Left lung (tissue), 14 donors: ENCODE measurements at places on chromosomes 1 and 21.
A peak's percentile ranks its signal among the peaks of the same experiment; 100 is the strongest.

- DNase-seq, result no peak
These were observed 2.2 kb upstream of the USP24 start for GRCh38 chr1:55217226-55217986.

- DNase-seq, result no peak
These were observed 3.7 kb downstream of the VANGL2 start for GRCh38 chr1:160404094-160404493.

DNA sequence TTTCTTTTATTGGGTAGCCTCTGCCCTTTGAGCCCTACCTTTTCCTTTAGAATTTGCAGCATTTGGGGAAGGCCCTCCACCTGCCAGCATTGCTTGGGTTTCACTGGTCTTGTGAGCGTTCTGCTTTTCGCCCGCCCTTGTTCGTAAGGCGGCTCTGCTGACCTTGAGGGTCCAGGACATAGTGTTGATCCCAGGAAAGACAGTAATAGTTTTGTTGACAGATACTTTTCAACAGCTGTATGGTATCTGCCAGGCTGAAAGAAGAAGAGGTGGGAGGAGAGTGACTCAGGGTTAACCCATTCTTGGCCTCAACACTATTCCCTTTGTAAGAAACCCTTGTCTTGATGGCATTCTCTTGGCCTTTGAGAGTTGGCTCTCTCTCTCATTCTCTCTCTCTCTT, 113.4 kb upstream of the SPAG17 start:
- peak; percentile 17 for DNase-seq

GRCh38 chr1:161119092-161119903, 1.4 kb downstream of the NIT1 start:
- peak; percentile 59 for DNase-seq

- no peak for DNase-seq
These were observed 135.2 kb upstream of the RUNX3 start for GRCh38 chr1:25065321-25065721.

GRCh38 chr1:68051475-68051874, 1.0 kb upstream of the DIRAS3 start:
- DNase-seq, result peak; percentile 56

DNA sequence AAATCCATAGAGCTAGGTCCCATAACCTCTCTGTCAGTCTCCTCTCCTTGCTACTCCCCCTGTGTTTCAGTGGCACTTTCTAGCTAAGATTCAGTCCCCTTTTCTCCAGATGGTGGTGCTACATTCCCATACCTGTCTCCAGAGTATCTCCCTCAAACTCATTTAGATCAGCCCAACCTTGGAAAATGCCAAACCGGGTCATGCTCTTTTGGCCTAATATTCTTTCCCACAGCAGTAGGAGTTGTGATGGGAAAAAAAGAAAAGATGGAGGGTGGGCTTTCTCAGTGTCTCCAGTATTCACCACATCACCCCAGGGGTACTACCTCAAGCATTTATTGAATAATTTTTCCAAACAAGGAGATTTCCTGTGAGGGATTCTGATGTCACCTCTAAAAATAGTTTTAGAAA, 3.2 kb upstream of the RXFP4 start:
- peak; percentile 43 for DNase-seq

DNA sequence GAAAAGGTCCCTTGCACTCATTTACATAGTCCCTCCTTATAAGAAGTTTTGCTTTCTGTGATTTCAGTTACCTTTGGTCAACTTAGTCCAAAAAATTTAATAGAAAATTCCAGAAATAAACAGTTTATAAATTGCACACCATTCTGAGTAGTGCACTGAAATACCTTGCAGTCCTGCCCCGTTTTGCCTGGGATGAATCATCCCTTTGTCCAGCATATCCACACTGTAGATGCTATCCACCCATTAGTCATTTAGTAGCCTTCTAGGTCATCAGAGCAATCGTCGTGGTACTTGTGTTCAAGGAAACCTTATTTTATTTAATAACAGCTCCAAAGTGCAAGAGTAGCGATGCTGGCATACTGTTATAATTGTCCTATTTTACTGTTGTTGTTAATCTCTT, 38.0 kb downstream of the SPRTN start:
- DNase-seq, result no peak

DNA sequence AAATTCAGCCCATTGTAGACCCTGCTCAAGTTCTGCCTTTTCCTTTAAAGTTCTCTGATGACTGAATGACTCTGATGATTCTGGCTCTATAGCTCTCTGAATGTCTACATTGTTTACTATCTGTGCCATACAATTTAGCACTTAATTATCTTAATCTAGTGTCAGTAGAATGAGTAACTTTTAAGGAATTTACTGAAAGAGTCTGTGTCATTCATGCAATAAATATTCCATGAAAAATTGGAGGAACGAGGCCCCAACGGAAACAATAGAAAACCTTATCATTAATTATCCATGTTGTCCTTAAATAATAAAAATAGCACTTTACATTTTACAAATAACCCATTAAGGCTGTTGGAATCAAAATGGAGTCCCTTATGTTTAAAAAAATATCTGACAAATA, 77.8 kb downstream of the SLC44A5 start:
- DNase-seq, result no peak

GRCh38 chr1:10252508-10252907, 42.1 kb downstream of the KIF1B start:
- no peak for DNase-seq

- no peak for DNase-seq
These were observed 62.4 kb downstream of the DDX20 start for GRCh38 chr1:111818081-111818480.

DNA sequence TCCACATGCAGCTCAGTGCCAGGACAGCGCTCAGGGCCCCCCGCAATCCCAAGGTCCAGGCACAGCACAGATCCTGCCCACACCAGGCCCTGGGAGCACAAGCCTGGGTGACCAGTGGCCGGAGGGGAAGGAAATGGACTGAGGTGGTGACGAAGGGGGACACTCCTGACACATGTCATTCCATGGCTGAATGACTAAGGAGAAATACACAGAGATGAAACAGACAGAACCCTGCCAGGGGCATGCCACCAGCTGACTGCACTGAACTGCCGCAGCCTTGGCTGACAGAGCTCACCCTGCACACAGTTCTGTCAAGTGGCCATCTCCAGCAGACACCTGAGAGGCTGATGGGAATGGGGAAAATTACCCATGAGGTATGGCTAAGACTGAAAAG, 56.1 kb downstream of the HSF2BP start:
- no peak for DNase-seq

DNA sequence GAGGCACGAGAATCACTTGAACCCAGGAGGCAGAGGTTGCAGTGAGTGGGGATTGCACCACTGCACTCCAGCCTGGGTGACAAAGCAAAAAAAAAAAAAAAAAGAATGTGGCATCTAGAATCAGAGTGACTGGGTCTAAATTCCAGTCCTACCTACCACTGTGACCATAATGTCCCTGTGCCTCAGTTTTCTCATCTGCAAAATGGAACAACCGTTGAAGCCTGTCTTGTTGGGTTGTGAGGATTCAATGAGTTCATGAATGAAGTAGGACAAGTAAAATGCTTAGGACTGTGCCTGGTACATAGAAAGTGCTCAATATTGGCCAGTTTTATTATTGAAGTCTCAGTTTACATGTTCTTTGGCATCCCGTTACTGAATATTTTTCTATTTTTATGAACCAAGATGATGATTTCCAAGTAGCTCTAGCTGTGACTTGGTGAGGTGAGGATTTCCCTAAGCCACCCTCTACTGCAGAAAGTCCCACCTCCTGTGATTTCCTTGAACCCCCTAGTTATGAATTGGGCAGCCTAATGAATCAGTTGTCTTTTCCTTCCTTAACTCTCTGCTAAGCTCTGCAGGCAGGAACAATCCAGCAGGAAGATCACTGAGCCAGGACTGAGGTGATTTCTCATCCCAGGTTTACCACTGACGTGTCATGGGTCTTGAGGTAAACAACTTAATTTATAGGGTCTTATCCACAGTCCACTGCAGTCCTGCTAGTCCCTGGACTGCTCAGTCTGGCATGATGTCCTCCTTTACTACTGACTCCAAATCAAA, 18.9 kb upstream of the MEAF6 start:
- no peak for DNase-seq

DNA sequence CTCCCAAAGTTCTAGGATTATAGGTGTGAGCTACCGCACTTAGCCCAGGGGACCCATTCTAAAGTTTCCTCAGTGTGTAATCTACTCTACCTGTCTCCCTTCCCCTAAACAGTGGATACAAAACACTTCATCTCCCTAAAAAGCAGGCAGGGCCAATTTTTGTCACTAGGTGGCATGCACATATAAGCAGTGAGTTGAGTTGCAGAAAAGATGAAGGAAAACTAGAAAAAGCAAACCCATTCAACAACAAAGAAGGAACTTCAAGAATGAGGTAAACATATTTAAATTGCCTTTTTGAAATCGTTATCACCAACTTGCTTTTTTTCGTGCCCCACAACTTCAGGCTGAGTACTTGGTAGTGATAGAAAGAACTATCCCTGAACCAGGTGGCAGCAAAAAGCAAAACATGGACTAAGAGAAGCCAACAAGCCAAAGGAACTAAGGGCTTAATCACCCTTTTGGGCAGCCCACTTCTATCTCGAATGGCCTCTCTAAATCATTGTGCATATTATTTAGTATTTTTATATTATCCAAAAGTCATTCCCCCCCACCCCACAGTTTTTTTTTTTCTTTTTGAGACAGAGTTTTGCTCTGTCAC, 19.7 kb upstream of the ALDH9A1 start:
- DNase-seq, result peak; percentile 36

DNA sequence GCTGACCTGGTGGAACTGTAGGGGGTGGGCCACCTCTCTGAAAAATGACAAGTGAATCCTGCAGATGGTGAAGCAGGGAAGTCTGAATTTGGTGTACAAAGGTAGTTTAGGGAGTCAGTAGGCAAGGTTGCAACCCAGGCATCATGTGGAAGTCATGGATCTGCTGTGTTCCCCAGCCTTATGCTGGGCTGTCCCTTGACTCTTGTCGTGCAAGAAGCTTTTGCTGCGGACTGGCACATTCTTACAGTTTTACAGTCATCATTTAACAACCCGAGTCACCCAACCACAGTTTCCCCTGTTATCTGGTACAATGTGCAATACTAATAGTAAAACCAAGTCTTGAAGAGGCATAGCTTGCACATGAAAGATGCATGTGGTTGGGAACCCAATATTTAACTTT, 13.2 kb downstream of the RHOU start:
- DNase-seq, result no peak

- no peak for DNase-seq
These were observed 636 bp downstream of the WARS2 start for GRCh38 chr1:119139857-119140176.

GRCh38 chr1:160997323-160998038, 23.5 kb downstream of the F11R start:
- peak; percentile 69 for DNase-seq

DNA sequence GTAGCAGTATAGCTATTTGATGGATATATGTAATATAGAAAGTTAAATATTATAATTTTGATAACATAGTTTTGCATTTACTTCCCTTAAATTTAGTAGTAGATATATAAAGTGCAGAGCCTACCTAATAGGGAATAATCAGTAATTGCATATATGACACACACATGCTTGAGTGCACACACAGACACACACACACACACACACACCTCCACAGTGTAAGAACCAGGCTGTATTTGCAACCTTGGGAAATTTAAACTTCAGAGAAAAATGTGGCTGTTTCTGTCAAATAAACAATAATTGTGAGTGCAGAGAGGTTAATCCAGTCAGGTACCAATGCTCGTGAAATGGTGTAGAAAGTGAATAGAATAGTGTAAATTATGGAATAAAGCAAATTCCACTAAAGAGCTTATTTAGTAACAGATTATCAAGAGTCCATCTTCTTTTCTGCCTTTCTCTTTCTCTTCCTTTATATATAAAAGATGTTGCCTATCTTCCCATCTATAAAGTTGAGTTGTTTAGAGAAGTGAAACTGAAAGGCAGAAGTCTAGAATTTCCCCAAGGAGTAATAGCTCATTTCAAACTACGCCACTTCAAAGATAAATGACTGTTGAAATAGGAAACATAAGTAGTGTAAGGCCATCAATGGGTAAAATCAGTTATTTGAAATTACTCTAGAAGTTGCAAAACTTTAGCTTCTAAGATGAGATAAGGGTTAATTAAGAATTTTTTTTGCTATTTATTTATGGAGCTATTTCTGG, 273.7 kb downstream of the SRGAP2C start:
- no peak for DNase-seq

DNA sequence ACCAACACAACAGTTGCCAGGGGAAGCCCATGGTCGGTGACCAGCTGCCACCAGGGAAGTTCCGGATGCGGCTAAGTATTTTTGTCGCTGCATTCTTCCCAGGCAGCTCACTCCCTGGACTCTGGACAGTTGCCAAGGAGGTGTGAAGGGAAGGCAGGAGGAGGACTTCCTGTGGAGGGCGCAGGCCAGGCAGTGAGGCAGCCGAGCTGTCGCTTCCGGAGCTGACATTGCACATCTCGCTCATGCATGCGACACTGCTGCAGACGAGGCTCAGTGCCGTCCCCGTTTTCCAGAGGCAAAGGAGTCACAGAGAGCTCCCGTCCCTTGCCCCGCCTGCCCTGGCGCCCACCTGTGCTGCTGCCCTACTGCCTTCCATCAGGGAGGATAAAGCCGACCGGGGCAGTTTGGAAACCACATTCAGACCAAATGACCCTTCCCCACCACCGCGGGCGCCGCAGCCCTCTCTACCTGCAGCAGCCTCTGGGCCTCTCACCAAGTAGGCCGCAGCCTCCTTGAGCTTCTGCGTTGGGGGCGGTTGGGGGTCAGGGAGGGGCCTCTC, 81.4 kb downstream of the NENF start:
- peak; percentile 59 for DNase-seq

DNA sequence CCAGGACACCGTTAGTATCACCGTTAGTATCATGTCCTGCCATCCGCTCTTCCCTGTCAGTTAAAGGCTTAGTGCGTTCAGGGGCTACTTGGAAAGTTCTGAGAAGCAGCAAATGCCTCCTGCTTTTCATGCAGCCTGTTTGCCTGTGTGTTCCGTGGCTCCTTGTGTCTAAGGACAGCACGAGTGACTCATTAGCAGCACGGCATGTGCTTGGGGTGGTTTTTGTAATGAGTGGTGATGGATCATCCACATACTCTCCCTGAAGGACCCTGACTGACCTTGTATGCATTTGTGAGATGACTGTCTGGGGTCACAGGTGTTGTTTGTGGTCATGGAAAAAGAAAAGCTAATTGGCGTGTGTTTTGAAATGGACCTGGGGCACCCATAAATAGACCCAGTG, 221.9 kb downstream of the PBX1 start:
- no peak for DNase-seq

DNA sequence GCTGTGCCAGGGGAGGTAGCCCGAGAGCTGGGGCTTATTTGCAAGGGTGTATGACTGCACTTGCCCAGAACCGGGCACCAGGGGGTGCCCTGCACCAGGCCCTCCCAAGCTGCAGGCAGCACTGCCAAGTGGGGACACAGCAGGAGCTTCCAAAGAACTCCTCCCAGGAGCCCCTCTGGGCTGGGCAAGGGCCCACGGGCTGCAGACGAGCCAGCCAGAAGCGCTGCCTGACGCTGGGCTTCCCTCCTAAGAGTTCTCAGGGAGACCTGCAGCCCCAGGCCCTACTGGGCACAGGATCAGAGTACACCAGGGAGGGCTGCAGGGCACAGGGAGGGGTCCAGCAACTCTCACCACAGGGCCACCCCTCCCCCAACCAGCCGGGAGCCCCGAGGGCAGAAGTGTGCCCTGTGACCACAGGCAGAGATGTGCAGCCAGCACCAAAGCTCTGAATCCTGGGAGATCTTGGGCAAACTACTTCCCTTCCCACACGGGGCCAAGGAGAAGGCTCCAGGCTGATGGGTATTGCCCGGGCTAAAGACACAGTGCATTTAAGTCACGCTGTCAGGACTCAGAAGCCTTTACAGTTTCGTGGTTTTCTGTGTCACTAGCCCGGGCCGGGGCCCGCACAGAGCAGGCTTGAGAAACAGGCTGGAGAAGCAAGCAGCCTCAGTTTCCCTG, 63.4 kb downstream of the KCNAB2 start:
- DNase-seq, result no peak
